IMR-90 (cell line): ENCODE measurements at places on chromosomes 11 and 22.

DNA sequence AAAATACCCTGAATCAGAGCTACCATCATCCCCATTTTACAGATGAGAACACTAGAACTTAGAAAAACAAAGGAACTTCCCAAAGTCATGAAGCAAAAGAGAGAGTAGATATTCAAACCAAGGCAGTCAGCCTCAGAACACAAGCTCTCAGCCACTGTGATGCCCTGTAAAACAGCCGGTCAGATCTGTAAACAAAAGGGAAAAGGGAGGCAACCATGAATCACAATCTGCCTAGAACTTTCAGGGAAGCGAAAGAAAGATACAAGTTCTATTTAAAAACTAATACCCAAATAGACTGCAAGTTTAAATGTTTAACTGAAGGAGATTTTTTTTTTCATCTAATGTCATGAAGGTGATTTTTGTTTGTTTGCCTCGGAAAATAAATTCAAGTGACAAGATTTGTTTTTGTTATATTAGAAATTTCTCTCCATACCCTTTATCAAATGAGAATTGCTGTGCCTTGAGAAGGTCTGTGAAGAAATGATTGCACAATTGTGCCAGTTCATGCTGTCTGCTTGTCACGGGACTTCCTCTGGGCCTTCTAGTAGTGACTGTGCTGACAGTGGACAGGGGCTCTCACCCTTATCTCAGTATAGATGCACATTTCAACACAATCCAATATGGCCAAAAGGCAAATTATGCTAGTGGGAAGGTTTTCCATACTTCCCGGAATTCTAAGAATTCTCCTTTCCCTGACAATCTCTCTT is 11.7 kb downstream of the SAA1 start:
- peak; percentile 9 for DNase-seq

DNA sequence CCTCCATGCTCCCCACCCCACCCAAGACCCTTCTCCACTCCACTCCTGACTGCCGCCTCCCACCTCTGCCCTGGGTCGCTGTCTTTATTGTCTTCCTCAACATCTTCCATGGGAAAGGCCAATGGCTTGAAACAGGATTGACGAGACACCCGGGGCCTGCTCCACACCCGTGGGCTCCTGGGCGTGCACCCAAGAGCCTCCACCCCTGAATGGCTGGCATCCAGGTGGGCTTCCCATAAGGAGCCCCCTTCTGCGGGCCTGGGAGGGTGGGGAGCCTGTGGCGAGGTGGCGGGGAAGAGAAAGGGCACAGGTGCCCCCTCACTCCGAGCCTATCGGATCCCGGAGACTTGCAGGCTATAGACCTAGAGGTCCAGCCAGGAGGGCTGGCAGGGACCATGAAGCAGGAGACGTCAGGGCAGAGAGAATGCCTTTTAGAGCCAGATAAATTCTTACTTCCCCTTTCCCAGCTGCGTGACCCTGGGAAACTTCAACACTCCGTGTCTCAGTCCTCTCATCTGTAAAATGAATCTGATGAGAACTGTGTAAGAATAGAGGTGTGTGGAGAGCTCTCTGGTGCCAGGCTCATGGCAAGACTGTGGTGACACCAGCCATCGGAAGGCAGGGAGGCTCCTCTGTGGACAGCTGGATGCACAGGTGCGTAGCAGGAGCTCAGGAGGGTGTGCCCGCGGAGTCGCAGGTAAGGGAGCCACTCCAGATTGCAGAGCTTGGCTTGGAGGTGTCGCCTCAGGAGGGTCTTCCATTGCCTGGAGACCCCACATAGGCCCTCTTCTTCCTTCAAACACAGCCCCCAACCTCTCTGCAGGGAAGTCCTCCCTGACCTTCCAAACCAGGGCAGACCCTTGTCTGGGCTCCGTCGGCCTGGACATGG is 53.9 kb downstream of the SMIM38 start:
- DNase-seq, result no peak

DNA sequence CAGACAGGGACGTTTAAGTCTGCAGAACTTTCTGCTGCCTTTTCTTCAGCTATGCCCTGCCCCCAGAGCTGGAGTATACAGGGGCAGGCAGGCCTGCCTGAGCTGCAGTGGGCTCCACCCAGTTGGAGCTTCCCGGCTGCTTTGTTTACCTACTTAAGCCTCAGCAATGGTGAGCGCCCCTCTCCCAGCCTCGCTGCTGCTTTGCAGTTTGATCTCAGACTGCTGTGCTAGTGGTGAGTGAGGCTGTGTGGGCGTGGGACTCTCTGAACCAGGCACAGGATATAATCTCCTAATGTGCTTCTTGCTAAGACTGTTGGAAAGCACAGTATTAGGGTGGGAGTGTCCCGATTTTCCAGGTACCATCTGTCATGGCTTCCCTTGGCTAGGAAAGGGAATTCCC is 38.5 kb downstream of the NELL1 start:
- DNase-seq, result no peak

- DNase-seq, result peak; percentile 61
These were observed 7.2 kb downstream of the OSBP2 start for GRCh38 chr22:30701872-30702271.

DNA sequence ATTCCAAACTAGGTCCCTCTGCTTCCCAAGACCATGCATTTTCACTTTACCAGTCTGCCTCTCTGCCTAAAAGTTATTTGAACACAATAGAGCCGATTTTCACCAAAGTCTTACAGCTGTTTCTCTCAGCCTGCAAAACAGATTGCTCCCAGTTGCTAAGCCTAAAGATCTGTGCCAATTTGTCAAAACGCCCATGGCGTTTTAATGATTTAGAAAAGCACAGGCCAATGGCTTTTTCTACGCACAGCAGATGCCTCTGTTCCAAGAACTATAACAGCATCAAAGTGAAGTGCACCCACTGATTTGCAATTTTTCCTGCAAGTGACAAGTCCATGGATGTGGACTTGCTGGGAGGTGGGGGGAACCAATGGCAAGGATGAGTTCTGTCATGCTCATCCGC is 173.9 kb upstream of the SYN3 start:
- no peak for DNase-seq

- no peak for DNase-seq
These were observed 188.2 kb downstream of the DBX1 start for GRCh38 chr11:19972091-19972490.

- DNase-seq, result no peak
These were observed 17.4 kb downstream of the LUZP2 start for GRCh38 chr11:24514219-24514594.

DNA sequence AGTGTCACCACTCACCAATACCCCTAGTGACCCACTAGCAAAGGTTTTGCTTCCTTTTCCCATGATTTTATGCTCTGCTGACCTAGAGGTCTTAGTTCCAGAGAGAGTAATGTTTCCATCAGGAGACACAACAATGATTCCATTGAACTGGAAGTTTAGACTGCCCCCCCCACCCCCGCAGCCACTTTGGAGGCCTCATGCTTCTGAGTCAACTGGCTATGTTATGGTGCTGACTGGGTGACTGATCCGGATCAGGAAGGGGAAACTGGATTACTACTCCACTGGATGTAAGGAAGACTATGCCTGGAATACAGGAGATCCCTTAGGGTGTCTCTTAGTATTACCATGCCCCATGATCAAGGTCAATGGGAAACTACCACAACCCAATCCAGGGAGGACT is 633.6 kb downstream of the OPCML start:
- DNase-seq, result peak; percentile 41

DNA sequence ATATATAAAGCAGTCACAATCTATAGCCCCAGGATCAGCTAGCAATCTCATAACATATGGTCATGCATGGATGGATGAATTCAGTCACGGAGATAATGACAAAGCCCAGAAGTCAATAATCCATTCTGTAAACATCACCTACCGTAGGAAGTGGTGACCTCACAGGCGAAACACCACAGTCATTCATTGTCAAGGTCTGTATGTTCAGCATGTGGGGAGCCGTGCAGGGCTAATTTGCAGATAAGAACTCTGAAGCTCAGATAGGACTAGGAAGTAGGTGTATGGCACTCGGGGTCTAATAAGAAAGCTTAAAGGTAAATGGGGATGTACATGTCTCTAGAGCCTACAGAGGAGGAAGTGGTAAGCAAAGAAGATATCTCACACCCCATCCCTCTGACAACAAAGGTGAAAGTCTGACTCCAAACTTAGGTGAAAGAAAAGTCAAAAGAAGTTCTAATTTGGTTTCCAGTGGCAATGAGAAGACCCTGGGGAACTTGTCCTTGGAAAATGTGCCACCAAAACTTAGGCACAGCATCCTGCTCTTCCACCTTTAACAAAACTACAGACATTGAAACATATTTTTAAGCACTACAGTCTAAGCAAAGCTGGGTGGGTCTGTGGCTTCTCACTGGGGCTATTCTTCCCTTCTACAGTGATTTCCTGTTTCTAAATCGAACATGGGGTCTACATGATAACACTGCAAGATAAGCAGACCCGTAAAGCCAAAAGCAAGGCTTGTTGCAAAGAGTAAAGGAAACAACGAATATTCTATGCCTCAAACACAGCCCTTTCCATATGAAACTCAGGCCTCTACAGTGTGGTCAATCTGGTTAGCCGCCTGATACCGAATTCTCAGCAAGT is 5.2 kb downstream of the CRTAM start:
- DNase-seq, result no peak

GRCh38 chr11:905952-906351 is 4.7 kb downstream of the CHID1 start:
- no peak for DNase-seq

DNA sequence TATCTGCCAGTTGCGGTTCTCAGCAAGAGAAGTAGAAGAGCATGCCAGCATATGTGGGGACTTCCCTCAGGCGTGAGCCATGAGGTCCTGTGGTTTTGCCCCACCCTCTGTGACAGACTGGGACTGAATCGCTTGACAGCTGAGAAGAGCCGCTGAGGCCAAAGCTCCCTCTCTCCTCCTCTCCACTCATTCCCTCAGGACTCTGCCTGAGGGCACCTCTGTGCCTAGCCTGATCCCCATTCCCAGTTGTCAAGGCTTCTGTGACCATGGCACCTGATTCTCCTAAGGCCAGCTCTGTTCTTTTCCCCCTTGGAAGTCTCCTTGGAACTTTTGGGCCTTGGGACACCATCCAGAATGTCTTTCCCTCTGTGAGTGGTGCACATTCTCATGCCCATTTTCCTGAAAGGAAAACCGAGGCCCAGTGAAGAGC is 27.0 kb downstream of the ART5 start:
- DNase-seq, result no peak

- no peak for DNase-seq
These were observed 1110.4 kb upstream of the CCDC90B start for GRCh38 chr11:84396521-84396920.

DNA sequence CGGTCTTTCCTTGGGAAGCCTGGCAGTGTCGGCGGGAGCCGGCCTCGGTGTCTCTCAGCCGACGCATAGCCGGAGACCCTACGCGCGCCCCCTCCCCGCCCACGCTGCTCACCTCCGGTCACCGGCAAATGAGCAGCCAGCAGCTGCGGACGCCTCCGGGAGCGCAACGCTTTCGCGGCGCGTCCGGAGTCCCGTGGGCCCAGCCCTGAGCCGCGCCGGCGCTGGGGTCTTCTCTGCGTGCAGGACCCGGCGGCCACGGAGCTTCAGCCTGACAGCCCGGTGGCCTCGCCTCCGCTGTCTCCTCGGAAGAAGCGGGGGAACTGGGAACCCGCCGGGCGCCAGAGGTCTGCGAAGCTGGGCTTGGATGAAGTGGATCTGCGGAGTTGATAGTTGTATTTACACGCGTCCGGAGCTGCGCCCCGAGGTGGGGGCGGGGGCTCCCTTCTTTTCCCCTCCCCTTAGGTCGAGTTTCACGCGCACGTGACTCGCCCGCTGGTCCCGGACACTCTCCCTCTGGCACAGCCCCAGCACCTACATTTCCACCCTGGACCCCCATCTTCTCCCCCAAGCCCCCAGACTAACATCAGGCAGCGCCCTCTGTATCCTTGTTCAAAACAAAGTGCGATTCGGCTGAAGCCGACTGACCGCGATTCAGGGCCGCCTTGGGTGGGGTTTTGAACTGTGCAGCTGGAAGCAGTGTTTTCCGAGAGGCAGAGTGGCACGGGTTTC is at the start of gene SLC43A1:
TSS of gene SLC43A1 (minus strand) at position 371 of the 729 bp plus-strand sequence. CDS start 1,591 bp downstream, outside the sequence.
- DNase-seq, result peak; percentile 59

DNA sequence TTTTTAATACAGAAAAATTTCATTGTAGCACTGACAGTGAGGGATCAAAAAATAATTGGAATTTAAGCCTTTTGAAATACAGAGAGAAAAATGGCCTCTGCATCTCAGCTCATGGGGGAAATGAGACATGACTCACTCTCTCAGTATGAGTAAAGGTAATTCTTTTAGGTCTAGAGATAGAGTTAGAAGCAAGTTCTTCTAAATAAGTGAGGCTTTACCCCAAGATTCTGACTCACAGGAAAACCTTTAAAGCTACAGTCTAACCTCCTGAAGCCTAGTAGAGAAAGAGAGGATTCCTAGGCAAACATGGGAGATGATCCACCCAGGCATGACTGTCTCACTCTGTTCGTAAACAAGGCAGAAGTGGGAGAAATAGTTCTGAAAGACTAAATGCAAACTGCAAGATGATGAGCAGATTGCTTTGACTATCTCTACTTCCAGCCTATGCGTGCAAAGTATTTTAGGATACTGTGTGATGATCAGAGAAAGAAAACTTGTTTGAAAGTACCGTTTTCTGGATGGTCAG is 1003.3 kb upstream of the CCDC90B start:
- peak; percentile 78 for DNase-seq

GRCh38 chr11:121603316-121603715 is 150.5 kb upstream of the SORL1-AS1 start:
- DNase-seq, result no peak

DNA sequence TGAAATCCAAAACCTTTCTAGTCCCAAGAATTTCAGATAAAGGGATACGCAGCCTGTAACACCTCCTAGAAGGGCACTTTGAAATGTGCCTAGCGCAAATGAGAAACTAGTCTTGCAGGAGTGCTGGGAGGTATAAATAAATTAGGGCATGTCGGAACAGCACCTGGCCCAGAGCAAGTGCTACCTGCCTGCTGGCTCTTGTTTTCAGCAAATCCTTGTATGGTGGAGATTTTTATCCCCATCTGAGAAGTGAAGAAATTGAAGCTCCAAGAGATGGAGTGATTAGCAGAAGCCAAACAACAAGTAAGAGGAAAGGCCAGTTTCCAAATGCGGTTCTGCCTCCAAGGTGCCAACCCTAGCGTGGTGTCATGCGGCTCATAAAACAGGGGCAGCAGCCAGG is 36.7 kb upstream of the TFIP11 start:
- DNase-seq, result no peak

GRCh38 chr22:45735273-45735672 is 63.6 kb downstream of the ATXN10 start:
- DNase-seq, result no peak

DNA sequence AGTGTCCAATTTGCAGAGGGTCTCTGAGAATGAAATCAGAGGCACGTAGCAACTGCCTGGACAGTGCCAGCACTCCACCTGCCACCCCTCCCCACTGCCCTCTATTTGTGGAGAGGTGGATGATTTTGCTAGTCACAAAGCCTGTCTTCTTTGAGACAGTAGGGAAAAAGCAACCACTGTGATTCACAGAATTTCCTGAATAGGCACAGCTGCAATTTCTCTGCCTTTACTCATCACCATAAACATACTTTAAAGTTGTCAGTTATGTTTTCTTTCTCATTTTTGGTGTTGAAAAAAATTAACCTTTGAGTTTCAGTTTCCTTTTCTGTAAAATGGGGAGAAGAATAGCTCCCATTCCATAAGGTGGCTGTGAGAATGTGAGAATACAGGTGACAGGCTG is 134.3 kb downstream of the TEAD1 start:
- peak; percentile 76 for DNase-seq
